ENCODE measurements at places on chromosomes 7 and 10. TPM values are rescaled to one million over a fixed set of nuclear protein-coding genes. Genes with fewer than 3 reads are reported as not detected.

COX19 gene
- 46.6 TPM for total RNA-seq

ATP6V1F gene
- total RNA-seq, result 86.4 TPM

FRA10AC1 gene
- 61.0 TPM for total RNA-seq

PALD1 gene
- total RNA-seq, result 10.3 TPM

PGAM2 gene
- total RNA-seq, result 2.5 TPM

ZNF503 gene
- total RNA-seq, result 1.9 TPM

GFRA1 gene
- total RNA-seq, result 6.3 TPM

UTF1 gene
- total RNA-seq, result not detected

VSIR gene
- 2.5 TPM for total RNA-seq

ARHGEF35 gene
- total RNA-seq, result 1.6 TPM

SPDYE8 gene
- not detected for total RNA-seq

CCDC7 gene
- 124 TPM for total RNA-seq

MRLN gene
- 1.3 TPM for total RNA-seq

SLC39A12 gene
- total RNA-seq, result 2.5 TPM

CHST3 gene
- 7.8 TPM for total RNA-seq

C10orf62 gene
- not detected for total RNA-seq

GSTO2 gene
- 4.4 TPM for total RNA-seq

FKBP9 gene
- total RNA-seq, result 36.6 TPM

PLEKHS1 gene
- total RNA-seq, result not detected

CYP3A7 gene
- 0.31 TPM for total RNA-seq

CPA4 gene
- total RNA-seq, result not detected

CHAT gene
- 0.63 TPM for total RNA-seq

ANXA8L1 gene
- not detected for total RNA-seq

Data from parietal lobe (tissue), 2 donors.